ENCODE measurements at places on chromosomes 13 and 19.

DNA sequence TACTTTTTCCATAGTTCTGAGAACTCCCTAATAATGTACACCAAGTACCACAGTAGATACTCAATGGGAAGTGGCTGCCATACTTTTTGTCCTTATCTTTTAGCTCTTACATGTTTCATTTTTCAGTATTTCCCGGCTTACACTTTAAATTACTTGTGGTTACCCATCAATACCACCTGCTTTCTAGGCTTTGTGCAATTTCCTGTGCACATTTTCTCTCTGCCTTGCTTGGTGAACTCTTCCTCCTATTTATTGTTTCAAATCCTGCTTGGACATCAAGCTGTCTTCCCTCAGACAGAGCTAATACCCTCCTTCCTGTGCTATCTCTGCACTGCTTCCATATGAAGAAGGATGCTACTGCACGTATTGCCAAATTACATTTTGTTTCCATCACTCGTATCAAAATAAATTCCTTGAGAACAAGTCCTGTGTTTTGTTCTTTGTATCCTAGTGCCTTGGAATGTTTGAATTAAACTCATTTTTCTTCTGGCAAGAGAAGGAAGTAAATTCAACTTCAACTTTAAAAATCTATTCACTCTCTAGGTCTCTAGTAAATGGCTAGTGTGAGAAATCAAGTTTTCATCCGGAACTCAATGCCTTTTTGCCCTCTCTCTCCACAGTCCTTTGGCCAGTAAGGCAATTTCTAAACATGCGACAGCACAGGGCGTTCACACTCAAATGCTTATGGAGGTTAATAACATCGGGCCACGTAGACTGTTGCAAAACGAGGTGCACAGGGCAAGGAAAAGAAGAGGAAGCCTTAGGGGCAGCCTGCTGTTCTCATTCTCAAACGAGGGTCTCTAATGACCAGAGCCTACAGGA, 5.6 kb downstream of the ZAR1L start:
- no peak for DNase-seq

GRCh38 chr13:87851410-87851809, 180.2 kb downstream of the SLITRK5 start:
- no peak for DNase-seq

DNA sequence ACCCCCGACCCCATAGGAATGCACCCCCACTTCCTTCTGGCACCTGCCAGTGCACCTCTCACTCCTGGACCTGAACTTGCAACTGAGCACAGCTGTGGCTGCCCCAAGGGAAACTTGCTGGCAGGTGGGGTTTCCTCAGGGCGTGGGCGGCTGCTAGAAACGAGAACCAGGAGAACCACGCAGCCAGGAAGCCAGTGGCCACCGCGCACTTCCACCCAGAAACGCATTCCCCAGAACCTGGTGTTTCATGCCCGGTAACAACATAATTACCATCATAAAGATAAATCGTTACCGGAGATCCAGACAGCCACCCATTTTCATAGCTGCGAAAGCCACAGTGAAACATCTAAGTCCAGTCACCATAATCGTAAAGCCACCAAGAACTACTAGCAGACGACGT, 75.2 kb upstream of the C13orf46 start:
- no peak for DNase-seq

GRCh38 chr13:27338816-27339215, 68.2 kb downstream of the RASL11A start:
- no peak for DNase-seq

DNA sequence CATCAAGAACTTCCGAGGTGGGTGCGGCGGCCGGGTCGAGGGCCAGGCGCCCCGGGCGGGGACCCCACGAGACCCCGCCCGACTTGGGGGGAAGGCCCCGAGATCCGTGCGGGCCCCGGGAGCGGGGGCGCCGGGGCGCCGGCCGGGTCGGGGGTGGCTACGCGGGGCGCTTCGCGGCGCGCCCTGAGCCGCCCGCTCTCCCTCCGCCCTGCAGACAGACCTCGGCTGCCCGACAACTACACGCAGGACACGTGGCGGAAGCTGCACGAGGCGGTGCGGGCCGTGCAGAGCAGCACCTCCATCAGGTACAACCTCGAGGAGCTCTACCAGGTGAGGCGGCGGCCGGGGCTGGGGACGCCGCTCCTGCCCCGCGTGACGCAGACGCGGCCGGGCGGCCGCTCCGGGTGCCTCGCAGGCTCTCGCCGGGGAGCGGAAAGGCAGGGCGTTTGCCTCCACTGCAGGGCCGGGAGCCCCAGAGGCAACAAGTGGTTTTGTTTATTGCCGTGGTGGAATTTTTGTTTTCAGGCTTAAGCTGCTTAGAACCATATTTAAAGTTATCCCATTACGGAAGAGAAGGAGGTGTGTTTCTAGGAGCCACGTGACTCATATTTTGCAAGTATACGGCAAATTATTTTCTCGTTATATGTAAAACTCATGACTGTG, 477 bp downstream of the CUL4A start:
- peak; percentile 32 for DNase-seq

DNA sequence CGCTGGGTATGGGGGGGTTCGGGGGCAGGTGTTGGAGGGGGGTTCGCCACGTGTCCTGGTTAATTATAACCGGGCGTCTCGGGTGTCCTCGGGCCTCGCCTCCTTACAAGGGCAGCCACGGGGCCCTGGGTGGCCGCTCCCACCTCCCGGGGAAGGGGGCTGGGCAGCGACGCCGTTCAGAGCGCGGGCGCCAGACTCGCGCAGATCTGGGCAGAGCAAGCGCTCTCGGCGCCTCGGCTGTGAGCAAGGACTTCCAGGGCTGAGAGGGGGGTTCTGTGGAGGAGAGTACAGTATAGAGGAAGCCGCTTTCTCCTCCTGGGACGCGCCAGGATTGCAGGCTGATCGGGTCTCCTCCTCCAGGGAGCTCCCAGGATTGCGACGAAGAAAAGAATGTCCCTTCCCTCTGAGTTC, 1.0 kb upstream of the CKM start:
- DNase-seq: no peak

GRCh38 chr13:42597505-42597904, 23.6 kb downstream of the TNFSF11 start:
- DNase-seq: no peak

Data from kidney glomerular epithelial cell (primary cell).